ENCODE measurements at places on chromosomes 1 and 21. TPM values are rescaled to one million over a fixed set of nuclear protein-coding genes. Genes with fewer than 3 reads are reported as not detected.
A peak's percentile ranks its signal among the peaks of the same experiment; 100 is the strongest.

GRCh38 chr21:27017246-27017645 is 50.4 kb upstream of the ADAMTS5 start:
- H3K27ac ChIP-seq = no peak overlapping the region
- no peaks in the 10 kb centered on the region for H3K4me1 ChIP-seq

- H3K27me3 ChIP-seq = no peaks in the 10 kb centered on the region
- H3K36me3 ChIP-seq = no peaks in the 10 kb centered on the region
- no peak overlapping the region for H3K27ac ChIP-seq
- H3K4me3 ChIP-seq = no peak overlapping the region
- H3K4me1 ChIP-seq = no peaks in the 10 kb centered on the region
- no peak for DNase-seq
Observed at GRCh38 chr1:177255411-177255810, 84.7 kb downstream of the BRINP2 start.

- peaks cover 6% of the 10 kb centered on the region for H3K27me3 ChIP-seq
- no peaks in the 10 kb centered on the region for H3K4me1 ChIP-seq
Observed at GRCh38 chr1:55702064-55702463, 486.9 kb upstream of the USP24 start.

- H3K27me3 ChIP-seq = no peaks in the 10 kb centered on the region
- peaks cover 29% of the 10 kb centered on the region for H3K36me3 ChIP-seq
- peaks cover 17% of the 10 kb centered on the region for H3K4me1 ChIP-seq
Observed at GRCh38 chr1:43781574-43781973, 74.2 kb downstream of the ST3GAL3 start.

DNA sequence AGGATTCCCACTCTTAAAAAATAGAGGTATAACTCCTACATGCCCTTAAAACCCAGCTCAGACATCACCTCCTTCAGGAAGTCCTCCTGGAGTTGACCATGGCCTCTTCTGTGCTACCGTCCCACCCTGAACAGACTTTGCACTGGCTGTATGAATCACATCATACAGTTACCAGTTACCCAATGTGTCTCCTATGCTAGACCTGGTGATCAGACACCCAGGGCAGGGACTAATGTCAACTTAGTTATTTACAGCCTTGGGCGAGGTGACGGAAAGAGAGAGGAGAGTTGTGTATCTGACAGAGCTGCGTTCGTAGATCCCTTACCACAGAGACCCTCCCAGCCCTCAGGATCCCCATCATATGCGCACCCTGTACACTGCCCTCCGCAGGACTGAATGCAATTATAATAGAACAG is 72.7 kb downstream of the SLC66A1 start:
- no peak overlapping the region for H3K27ac ChIP-seq
- peaks cover 12% of the 10 kb centered on the region for H3K36me3 ChIP-seq
- H3K4me3 ChIP-seq = no peak overlapping the region
- no peak for DNase-seq
- no peaks in the 10 kb centered on the region for H3K27me3 ChIP-seq
- peaks cover 23% of the 10 kb centered on the region for H3K4me1 ChIP-seq

- H3K36me3 ChIP-seq = peaks cover 43% of the 10 kb centered on the region
- H3K27me3 ChIP-seq = no peaks in the 10 kb centered on the region
Observed at GRCh38 chr1:12587981-12588640, 29.9 kb downstream of the DHRS3 start.

DNA sequence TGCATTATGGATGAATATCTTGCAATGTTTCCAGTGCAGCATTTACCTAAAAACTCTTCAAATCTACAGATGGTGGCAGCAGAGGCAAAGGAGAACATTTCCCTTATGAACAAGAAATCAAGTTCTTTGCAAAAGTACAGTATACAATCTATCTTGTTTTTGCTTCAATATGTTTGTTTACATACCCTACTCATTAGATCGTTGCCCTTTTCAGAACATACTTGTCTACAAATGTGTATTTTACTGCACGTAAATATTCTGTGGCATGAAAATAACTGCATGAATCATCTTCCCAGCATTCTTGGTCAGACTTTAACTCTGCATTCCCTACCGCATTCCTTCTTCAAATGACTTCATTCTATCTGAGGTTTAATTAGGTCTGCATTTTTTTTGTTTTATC is 212.7 kb downstream of the ZP4 start:
- no peak overlapping the region for H3K4me3 ChIP-seq
- no peak overlapping the region for H3K27ac ChIP-seq
- H3K27me3 ChIP-seq = no peaks in the 10 kb centered on the region

DNA sequence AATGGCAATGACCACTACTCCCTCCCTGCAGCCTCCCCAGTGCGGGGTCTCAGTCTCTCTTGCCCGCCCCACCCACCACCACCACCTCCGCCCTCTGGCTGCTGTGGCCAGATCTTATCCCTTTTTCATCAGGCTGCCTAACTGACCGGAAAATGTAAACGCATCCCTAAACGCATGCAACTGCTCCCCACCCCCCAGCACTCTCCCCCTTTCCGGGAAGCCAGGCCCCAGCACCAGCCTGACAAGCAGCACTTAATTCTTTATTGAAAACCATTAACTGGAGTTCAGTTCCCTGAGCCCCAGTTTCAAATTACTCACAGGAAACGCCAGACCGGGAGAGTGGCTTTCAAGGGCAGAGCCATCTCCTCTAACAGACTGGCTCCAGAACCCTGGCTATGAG is 147.7 kb downstream of the DMRTA2 start:
- H3K27ac ChIP-seq = no peak overlapping the region
- no peak overlapping the region for H3K4me3 ChIP-seq
- H3K4me1 ChIP-seq = no peaks in the 10 kb centered on the region
- DNase-seq = no peak

DNA sequence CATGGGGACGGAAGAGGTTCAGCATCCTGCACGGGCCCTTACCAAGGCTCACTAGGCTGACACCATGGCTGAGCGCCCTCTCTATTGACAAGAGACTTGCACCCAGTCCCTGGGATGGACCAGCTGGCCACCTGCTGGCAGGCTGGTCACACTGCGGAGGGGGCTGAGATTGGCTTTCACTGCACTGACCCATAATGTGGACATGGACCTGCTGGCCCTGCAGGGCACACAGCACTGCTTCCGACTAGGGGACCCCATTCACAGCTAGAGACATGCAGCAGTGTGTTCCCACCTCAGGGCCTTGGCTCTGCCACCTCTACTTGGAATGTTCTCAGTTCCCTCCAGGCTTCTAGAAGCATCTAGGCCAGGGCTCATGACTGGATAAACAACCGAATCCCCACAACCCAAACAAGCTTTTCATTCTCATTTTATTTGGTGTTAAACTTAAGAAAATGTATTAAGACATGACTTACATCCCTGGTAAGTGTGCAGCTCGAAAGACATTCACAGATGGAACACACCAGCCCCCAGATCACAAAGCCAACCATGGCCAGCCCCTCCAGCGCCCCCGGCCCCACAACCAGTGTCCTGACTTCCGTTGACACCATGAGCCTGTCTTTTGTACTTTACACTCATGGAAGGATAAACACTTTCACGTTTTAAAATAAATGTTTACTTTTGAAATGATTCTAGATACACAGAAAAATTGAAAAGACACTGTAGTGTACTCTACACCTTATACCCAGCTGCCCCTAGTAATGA is 9.3 kb upstream of the SRARP start:
- no peaks in the 10 kb centered on the region for H3K4me1 ChIP-seq
- H3K27me3 ChIP-seq = no peaks in the 10 kb centered on the region
- H3K36me3 ChIP-seq = no peaks in the 10 kb centered on the region
- peak; percentile 70 for DNase-seq
- H3K27ac ChIP-seq = no peak overlapping the region

DNA sequence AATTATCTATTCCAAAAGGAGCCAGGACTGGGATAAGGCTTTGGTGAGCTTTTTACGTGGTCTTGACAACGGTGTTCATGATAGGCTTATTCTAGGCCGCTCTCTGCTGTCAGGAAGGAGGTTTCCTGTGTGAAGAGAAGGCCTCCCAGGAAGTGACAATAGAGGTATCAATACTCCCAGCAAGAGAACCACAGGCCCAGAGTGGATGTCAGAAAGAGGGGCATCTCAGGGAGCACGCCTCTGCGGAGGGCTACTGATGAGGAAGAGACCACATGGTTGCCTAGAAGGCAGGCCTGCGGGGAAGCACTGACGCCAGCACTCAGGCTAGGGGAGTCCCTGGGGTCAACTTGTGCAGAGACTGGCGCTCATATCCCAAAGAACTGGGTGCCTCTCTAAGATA is 60.4 kb downstream of the ITPKB start:
- H3K36me3 ChIP-seq = peaks cover 20% of the 10 kb centered on the region
- H3K4me1 ChIP-seq = peaks cover 92% of the 10 kb centered on the region
- peak overlapping the region; percentile 68 for H3K4me3 ChIP-seq
- H3K27me3 ChIP-seq = no peaks in the 10 kb centered on the region
- peak; percentile 86 for DNase-seq

DNA sequence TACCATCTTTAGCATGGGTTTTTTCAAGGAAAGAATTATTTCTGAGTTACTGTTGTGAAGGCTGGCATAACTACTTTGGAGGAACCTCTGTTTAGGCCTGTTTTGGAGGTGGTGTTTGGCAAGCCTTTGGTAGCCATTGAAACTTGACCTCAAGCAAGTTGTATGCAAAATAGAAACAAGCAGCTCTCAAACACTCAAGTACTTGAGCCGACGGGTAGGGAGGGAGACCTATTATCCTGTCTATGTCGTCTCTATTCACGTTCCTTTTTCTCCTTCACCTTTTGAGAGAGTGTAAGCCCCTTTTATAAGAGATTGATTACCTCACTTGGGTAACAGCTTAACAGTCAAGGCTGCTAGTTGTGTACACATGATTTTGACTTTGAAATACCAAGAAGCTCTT is 878.3 kb upstream of the CXADR start:
- no peak overlapping the region for H3K4me3 ChIP-seq
- H3K4me1 ChIP-seq = no peaks in the 10 kb centered on the region
- no peaks in the 10 kb centered on the region for H3K27me3 ChIP-seq
- H3K27ac ChIP-seq = no peak overlapping the region
- H3K36me3 ChIP-seq = no peaks in the 10 kb centered on the region

- no peak for DNase-seq
- no peaks in the 10 kb centered on the region for H3K4me1 ChIP-seq
- no peak overlapping the region for H3K27ac ChIP-seq
- no peak overlapping the region for H3K4me3 ChIP-seq
- no peaks in the 10 kb centered on the region for H3K36me3 ChIP-seq
- no peaks in the 10 kb centered on the region for H3K27me3 ChIP-seq
Observed at GRCh38 chr1:194618101-194618500, 1431.7 kb upstream of the B3GALT2 start.

- H3K27me3 ChIP-seq = no peaks in the 10 kb centered on the region
- DNase-seq = no peak
- peaks cover 41% of the 10 kb centered on the region for H3K4me1 ChIP-seq
- H3K27ac ChIP-seq = peak overlapping the region; percentile 42
- H3K36me3 ChIP-seq = peaks cover 62% of the 10 kb centered on the region
Observed at GRCh38 chr1:52402860-52403240, 1.4 kb downstream of the ORC1 start.

DNA sequence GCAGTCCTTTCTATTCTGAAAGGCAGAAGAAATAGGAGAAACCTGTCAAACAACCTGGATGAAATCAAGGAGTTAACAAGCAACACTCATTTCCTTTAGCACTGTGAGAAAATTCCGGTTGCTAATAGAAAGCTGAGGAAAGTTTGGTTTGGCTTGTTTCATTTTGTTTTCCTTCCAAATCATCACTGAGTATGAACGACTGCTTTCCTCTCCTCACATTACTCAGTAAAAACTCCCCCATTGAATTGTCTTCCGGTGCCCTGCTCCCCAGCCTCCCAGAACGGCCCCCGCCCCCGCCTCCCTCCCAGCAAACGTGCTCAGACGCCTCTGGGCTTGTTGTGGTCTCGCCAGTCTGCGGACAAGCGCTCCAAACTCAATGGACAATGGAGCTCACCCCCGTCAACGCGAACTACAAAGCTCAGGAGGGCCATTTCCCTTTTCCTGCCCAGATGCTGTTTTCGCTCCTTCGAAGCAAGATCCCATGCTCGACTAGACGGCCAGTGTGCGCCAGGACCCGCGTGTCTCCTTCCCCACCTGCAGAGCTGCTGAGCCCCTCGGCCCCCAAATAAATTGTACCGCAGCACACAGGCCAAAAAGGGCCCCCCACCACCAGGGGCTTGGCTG is 747 bp downstream of the STX6 start:
- peaks cover 26% of the 10 kb centered on the region for H3K36me3 ChIP-seq
- H3K27me3 ChIP-seq = no peaks in the 10 kb centered on the region
- H3K27ac ChIP-seq = peak overlapping the region; percentile 97
- peak; percentile 80 for DNase-seq
- H3K4me1 ChIP-seq = peaks cover 40% of the 10 kb centered on the region
- peak overlapping the region; percentile 97 for H3K4me3 ChIP-seq

GRCh38 chr1:181483285-181484195 is at the start of gene CACNA1E:
TSS of gene CACNA1E (plus strand) at chr1:181483517. CDS start at chr1:181483745, 228 bp downstream.
- peak within 1 kb of the TSS; percentile 38 for H3K4me3 ChIP-seq
- no peaks in the 10 kb centered on the region for H3K36me3 ChIP-seq
- no peak for DNase-seq
- H3K27me3 ChIP-seq = peaks cover 69% of the 10 kb centered on the region
- peaks cover 15% of the 10 kb centered on the region for H3K4me1 ChIP-seq

GRCh38 chr1:83770319-83770661 is 228.6 kb downstream of the TTLL7 start:
- no peaks in the 10 kb centered on the region for H3K27me3 ChIP-seq
- H3K4me1 ChIP-seq = peaks cover 7% of the 10 kb centered on the region
- H3K36me3 ChIP-seq = no peaks in the 10 kb centered on the region
- H3K4me3 ChIP-seq = no peak overlapping the region

- no peaks in the 10 kb centered on the region for H3K27me3 ChIP-seq
- H3K4me3 ChIP-seq = no peak overlapping the region
- H3K4me1 ChIP-seq = peaks cover 3% of the 10 kb centered on the region
- DNase-seq = peak; percentile 52
Observed at GRCh38 chr1:11784993-11785769, 20.6 kb downstream of the MTHFR start.

DNA sequence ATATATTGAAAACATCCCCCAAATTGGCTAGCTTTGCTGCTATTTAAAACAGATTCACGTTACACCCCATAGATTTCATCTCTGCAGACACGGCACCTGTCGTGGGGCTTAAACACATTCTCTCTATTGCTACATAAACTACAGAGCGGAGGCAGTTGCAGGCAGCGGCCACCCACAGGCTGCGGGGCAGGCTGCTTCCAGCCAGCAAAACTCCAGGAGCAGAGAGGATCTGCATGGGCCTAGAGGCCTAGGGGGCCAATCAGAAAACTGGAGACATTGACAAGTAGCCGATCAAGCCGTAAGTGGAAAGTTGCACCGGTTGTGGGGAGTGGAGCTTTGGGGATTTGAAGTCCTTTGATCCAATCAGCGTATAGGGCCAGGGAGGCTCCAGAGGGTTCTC is 129.0 kb upstream of the KLHDC7A start:
- H3K36me3 ChIP-seq = no peaks in the 10 kb centered on the region
- DNase-seq = no peak
- no peak overlapping the region for H3K27ac ChIP-seq
- peaks cover 14% of the 10 kb centered on the region for H3K27me3 ChIP-seq

GRCh38 chr1:114208106-114208505 is 54.4 kb upstream of the SYT6 start:
- no peaks in the 10 kb centered on the region for H3K36me3 ChIP-seq
- no peak overlapping the region for H3K27ac ChIP-seq
- no peak for DNase-seq
- no peaks in the 10 kb centered on the region for H3K4me1 ChIP-seq
- H3K27me3 ChIP-seq = peaks cover 24% of the 10 kb centered on the region

GRCh38 chr1:108717774-108718316 is 5.1 kb downstream of the FNDC7 start:
- no peak overlapping the region for H3K4me3 ChIP-seq
- no peaks in the 10 kb centered on the region for H3K4me1 ChIP-seq
- H3K36me3 ChIP-seq = no peaks in the 10 kb centered on the region
- peaks cover 2% of the 10 kb centered on the region for H3K27me3 ChIP-seq

- H3K4me3 ChIP-seq = no peak overlapping the region
- DNase-seq = no peak
- H3K27ac ChIP-seq = no peak overlapping the region
Observed at GRCh38 chr1:39324888-39325287, 120.4 kb downstream of the MACF1 start.

Gene LDLRAD1
- not detected for total RNA-seq

Gene YTHDF2
- total RNA-seq = 82.1 TPM

Gene PCP4
- not detected for total RNA-seq

Gene SPRR3
- not detected for total RNA-seq

Gene TCP10L
- total RNA-seq = 0.31 TPM

Gene SELL
- total RNA-seq = 105 TPM

Gene SIPA1L2
- 1.7 TPM for total RNA-seq

Gene LYPD8
- not detected for total RNA-seq
